ENCODE measurements at places on chromosomes 11 and 22. TPM values are rescaled to one million over a fixed set of nuclear protein-coding genes. Genes with fewer than 3 reads are reported as not detected.

Gene OR51E2
- 0.07 TPM for polyA plus RNA-seq

Gene MOGAT2
- not detected for polyA plus RNA-seq

Gene OR5L2
- not detected for polyA plus RNA-seq

Gene SPI1
- polyA plus RNA-seq, result 10.2 TPM

Gene TRIM48
- polyA plus RNA-seq, result not detected

Gene WNT11
- polyA plus RNA-seq, result 6.7 TPM

Gene SEC14L6
- not detected for polyA plus RNA-seq

Gene PNPLA5
- not detected for polyA plus RNA-seq

Gene TMEM191C
- polyA plus RNA-seq, result 1.1 TPM

Gene CARNS1
- polyA plus RNA-seq, result 0.55 TPM

Data from heart right ventricle (tissue), 16 donors.